Midbrain (tissue), 1 donor: ENCODE measurements at places on chromosomes 6 and 20.

- no peak for DNase-seq
Observed at GRCh38 chr6:100309174-100309573, 155.5 kb downstream of the SIM1 start.

DNA sequence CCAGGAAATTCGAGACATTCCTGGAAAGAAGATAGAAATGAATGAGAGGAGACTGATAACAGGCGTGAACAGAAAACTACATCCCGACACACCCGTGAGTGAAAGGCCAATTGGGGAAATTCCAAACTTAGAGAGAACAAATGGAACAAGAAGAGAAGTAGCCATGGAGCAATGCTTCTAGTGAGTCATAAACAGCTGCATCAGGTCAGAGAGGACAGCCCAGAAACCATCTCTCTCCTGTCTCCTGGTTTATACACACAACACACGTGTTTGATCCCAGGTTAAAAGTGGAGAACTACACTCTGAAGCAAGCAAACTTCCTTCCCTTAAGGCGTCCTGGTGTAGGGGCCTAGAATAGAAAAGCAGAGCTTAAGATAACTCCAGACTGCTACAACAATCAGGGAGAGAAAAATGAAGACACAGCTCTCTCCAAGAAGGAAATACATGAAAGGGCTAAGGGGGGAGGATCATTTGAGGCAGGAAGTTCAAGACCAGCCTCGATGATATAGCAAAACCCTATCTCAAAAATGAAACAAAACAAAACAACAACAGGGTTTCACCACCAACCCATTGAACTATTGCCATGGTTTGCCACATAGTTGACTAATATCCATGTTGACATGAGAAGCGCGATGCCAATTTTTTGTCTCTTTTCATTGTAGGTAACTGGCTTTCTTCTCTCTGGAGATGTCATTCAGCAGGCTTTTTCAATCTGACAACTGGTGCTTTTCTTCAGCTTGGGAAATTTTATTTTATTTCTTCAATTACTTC lies 26.9 kb downstream of the NRN1 start:
- DNase-seq: no peak

DNA sequence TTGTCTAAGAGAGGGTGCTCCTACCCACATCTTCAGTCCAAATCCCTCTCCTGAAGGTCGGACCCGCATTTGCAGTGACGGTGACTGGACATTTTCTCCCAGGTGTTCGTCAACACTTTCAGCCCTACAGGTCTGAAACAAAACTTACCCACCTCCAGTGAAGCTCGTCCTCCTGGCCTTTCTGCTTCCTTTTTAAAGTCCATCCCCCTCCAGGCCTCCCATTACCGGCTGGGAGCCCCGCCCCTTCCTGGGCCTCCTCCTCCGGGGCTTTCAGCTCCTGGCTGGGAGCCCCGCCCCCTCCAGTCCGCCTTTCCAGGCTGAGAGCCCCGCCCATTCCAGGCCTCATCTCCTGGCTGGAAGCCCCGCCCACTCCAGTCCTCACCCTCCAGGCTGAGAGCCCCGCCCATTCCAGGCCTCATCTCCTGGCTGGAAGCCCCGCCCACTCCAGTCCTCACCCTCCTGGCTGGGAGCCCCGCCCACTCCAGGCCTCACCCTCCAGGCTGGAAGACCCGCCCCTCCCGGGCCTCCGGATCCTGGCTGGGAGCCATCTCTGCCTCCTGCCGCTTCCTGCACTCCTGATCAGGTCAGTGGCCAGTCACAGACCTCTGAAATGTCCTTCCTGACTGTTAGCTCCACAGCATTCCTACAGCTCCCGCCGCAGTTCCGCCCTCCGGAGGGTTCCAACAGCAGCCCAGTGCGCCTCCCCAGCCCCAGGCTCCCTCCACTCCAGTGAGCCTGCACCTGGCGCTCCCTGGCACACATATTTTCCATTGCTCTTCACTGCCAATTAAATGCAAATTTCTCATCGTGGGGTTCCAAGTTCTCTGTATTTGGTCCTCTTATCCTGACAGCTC lies 98.5 kb downstream of the LY86 start:
- DNase-seq: no peak

DNA sequence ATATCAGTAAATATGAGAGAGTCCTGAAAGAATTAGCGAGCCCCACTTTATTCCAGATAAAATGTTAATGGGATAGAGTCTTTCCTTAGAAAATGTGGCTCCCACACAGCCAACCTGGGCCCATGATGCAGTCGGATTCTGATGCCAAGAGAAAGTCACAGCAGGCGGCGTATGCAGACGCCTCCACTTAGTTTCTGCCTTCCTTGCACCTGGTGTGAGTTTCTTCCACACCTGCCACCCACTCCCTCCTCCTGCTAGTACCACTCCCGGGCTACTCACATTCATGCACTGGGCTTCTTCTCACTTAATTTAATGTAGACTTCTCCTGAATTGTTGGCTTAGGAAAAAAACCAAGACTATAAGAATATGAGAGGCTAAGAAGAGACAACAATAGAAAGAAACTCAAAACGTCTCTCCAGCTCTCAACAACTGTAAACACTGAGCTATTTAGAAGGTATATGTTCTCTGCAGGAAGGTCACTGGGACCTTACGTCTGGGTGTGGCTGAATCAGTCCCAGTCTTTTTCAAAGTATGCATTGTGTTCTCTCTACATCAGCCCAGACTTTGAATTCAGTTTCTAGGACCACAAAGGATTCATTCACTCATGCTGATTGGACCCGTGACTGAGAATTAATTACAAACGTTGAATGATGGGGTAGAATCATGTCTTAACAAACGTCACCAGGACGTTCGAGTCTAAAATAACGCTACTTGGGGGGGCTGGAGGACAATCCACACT lies 70.4 kb downstream of the GCNT2 start:
- DNase-seq: no peak
